ENCODE measurements at places on chromosomes 5 and 9.

- no peak for DNase-seq
These were observed 22.3 kb downstream of the ATPSCKMT start for GRCh38 chr5:10227379-10227778.

- no peak for DNase-seq
These were observed 93.1 kb upstream of the WWC1 start for GRCh38 chr5:168198359-168198758.

DNA sequence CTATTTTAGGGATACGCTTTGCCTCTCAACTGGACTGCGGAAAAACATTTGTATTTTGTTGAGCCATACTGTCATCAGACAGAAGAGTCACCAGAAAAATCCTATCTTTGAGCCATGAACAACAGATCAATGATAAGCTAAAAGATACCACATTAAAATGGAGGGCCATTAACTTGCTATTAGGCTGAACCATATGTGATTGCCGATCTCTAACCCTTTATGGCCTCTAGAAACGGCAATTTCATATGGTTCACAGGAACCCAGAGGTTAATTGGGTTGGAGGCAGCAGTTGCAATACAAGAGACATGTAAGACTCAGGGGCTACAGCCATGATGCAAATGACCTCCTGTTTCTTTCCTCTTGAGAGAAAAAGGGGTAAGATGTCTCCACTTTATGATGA is 69.8 kb downstream of the MYO10 start:
- DNase-seq = no peak

DNA sequence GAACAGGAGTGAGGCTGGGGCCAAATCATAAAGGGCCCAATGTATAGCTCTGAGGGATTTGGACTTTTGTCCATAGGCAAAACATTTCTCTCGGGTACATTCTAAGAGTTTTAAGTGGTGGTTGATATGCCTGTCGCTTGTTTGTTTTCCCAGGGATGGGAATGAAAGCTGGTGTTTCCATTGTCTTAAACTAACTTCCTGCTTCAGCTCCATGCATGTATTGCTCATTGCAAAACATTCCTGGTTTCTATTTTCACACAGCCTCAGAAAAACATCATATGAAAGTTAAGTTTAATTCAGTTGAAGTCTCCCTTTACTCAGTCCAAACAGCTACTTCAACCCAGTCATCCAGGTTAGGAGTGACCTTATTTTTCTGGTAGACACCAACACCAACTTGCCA is 235.0 kb downstream of the ACTL7B start:
- DNase-seq = no peak

GRCh38 chr5:155307229-155307628 is 293.7 kb downstream of the KIF4B start:
- no peak for DNase-seq

- no peak for DNase-seq
These were observed 634.7 kb upstream of the ARRDC3 start for GRCh38 chr5:92017776-92018175.

DNA sequence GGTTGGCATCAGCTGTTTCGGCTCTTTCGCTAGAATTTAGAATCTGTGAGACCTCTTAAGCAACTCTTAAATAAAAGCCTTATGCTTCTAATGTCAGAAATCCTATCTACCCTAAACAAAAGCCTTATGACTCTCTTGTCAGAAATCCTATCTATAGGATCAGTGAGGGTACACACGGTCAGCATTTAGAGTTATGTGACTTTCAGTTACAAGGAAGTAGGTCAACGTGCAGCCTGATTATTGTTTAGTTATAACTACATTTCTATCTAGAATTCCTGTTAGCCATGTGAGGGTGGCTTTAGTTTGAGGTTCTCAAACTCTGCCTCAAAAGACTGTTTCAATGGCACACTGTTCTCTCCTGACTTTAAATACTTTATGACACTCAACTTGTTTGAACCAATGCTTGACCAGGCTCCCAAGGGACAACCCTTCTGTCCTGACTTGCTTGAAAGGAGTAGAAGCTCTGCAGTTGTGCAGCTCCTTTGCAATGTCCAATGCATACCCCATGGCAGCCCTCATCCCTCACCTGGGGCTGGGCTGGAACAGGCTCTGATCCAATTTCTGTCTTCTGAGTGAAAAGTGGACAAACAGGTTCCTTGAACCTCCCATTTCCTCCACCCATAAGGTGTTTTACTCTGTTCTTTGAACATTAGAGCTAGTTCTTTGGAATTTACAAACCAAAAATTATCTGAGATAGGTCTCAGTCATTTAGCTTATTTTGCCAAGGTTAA is 251.6 kb upstream of the PIK3R1 start:
- no peak for DNase-seq

DNA sequence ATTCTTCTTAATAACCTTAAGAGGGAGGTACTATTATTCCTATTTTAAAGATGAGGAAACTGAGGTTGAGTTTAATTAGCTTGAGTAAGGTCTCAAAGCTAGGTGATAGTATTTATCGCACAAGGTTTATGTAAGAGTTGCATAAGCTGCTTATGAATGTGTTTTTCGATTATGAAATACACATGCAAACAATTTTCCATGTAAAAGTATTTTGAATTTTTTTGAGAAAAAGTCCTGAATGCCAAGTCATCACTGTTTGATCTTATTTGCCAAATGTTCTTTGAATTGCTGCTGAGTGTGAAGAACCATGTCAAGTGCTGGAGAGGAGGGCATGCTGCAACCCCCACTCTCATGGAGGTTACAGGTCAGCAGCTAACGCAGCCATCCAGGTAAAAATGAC is 174.4 kb downstream of the CARTPT start:
- DNase-seq = no peak

Measured in common myeloid progenitor, CD34-positive (primary cell).